ENCODE measurements at places on chromosomes 2 and 18. TPM values are rescaled to one million over a fixed set of nuclear protein-coding genes. Genes with fewer than 3 reads are reported as not detected.

- DNase-seq: no peak
Measured at GRCh38 chr2:44598330-44599119, 236.8 kb downstream of the CAMKMT start.

The TPO gene
- total RNA-seq: not detected

The LOXL3 gene
- 0.77 TPM for total RNA-seq

The LIMS2 gene
- 5.9 TPM for total RNA-seq

The STARD6 gene
- 0.46 TPM for total RNA-seq

DNA sequence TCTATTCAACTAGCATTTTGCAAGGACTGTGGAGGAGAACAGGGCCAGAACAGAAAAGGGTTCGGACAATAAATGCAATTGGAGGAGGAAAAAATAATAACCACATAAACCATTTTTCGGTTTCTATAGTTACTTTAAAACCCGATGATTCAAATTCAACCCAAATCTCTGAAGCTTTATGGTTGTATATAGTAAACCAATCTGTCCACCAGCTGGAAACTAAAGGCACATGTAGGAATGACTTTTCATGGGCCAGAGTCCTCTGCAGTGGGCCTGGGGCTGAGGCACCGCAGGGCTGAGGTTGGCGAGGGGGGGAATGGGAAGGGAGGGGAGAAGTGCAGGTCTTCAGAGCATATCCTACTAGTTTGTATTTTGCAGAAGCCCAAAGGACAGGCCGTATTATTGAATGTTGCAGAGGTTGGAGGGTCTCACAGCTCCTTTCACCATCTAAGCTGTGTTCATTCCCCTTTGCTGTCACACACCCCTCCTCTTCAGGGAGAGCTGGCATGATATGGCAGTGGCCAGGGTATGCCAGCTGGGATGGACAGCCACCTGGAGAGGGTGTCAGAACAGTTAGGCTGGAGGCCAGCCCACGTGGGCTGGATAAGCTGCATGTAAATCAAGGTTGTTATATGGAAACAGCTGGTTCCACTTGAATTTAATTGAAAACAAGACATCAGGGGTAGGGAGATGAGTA lies 267.1 kb downstream of the PRKCE start:
- DNase-seq: no peak

DNA sequence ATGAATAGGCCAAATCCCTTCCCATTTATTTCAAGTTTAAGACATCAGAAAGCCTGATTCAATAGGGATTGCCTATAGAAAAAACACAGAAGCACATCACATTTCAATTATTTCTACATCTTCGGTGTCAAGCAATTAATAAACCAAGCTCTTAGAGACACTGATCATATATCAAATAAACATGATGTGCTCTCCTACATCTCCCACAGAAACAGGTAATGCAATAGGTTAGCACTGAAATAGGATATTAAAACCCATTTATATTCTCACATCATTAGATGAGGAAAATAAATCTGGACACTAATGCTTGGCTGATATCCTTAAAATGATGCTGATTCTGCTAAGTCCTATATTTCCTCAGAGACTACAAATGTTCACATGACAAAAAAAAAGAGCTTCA lies 364.7 kb downstream of the MBD2 start:
- no peak for DNase-seq

- DNase-seq: no peak
Measured at GRCh38 chr2:234411793-234412192, 85.1 kb downstream of the ARL4C start.

- DNase-seq: no peak
Measured at GRCh38 chr2:139969323-139969722, 1189.1 kb upstream of the NXPH2 start.

DNA sequence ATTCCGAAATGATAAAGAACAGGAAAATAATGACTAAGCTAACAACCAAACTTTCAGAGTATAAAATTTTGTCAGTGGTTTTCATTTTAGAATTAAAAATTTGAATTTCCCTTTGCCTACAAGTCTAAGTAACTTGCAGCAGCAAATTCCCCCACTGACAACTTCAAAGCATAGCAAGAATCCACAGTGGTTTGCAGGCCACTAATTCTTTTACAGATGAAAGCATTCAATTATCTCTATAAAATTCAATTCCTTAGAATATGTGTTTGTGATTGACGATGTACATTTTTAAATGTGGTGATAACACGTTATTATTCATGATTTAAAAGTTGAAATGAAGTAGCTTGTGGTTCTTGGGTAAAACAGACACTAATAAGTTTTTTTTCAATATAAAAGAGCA lies 100.6 kb downstream of the SMAD2 start:
- no peak for DNase-seq

GRCh38 chr2:158488442-158489216 lies 31.9 kb downstream of the PKP4 start:
- no peak for DNase-seq

GRCh38 chr18:63542069-63542468 lies at the start of gene SERPINB12:
Gene SERPINB12 (plus strand): TSS chr18:63542369. CDS start chr18:63556160, 13,791 bp downstream.
- no peak for DNase-seq

- DNase-seq: no peak
Measured at GRCh38 chr2:97936199-97936598, 59.5 kb downstream of the TMEM131 start.

DNA sequence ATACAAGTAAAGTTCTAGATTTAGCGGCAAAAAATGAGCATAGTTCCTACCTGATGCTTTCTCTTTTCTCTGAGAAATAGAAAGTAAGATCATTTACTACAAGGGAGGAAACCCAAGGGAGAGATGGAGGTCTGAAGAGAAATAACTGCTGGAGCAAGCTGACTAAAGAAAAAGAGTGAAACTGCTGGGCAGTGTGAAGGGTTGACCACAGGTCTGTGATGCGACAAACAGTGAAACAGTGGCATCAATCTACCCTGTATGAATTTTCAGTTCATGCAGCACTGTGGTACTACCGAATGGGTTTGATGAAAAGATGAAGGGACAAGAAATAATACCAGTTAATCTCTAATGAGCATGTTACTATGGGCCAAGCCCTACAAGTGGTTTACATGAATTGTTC lies 52.2 kb downstream of the CUL3 start:
- DNase-seq: no peak

DNA sequence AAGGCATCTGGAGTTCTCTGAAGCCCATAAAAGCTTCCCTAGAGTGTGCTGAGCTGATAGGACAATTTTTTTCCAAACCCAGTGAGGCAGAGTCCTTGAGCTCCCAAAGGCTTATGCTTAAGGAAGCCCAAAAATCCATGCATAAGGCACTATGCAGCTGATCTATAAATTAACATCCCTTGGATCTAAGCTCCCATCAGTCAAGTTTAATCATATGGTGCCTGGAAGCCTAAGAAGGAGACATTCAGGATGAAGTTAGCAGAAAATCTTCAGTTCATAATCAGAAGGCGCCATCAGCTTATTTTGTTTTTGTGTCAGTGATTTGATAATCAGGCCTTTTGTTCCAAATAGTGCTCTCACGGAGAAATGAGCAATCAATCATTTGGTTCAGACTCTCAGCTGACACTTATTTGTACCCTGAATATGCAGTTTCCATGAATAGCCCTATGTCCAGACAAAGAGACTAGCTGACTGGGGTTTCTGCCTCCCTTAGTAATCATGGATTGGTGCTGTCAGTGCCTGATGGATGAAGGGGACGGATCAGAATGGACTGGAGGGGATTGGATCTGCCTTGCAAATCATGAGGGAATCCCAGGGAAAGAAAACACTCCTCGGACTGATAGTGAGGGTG lies 464.8 kb upstream of the RGPD4 start:
- DNase-seq: no peak

The PLA2R1 gene
- total RNA-seq: not detected

The INHBB gene
- not detected for total RNA-seq

DNA sequence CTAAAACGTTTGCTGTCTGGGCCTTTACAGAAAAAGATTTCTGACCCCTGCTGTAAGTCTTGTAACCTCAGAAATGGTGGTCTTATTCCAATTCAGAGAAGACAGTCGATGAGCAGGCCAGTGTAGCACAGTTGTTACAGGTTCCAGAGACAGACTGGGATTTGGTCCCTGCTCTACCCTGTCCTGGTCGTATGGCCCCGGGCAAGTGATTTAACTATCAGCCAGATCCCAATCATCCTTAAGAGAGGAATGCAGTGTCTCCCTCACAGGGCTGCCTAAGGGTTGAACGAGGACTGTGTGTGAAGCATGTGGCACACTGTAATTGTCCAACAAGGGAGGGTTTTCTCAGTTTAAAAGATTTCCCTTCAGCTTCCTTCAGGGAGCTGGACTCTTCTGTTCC lies 47.2 kb downstream of the HK2 start:
- DNase-seq: no peak

The NGEF gene
- 0.38 TPM for total RNA-seq

All from CD8-positive, alpha-beta memory T cell (primary cell).